H7 (cell line): ENCODE measurements at places on chromosomes 6 and 20.

DNA sequence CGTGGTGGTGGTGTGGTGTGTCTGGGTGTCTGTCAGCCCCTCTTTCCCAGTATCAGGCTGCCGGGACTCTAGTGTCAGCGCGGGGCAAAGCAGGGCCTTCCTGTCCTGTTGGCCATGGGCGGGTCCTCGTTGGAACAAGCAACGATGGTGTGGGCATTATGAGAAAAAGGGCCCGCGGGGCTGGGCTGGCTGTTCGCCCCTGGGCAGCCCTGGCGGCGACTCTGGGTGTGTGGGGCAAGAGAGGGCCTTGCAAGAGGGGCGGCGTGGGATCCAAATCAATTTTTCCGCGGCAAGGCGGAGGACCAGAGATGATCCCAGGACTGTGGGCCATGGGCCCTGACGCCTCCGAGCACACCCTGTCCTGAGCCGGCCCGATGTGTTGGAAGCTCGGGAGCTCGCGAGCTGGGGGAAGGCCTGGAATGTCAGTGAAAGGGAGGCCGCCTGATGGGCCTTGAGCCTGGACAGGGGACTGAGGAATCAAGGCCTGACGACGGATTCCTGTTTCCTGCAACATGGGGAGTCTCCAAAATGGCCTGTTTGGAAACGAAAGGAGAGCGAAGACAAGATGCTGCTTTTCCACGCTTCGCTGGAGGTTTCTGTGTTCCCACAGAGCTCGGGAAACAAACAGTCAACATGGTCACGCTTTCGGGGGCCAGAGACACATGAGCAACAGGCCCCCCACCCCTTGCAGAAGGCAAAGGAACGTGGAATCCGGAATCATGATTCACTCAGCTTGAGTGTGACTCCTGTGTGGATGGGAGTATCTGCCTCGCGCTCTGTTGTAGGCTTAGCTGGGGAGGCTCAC is 364.7 kb upstream of the DEFB115 start:
- peak; percentile 20 for DNase-seq

DNA sequence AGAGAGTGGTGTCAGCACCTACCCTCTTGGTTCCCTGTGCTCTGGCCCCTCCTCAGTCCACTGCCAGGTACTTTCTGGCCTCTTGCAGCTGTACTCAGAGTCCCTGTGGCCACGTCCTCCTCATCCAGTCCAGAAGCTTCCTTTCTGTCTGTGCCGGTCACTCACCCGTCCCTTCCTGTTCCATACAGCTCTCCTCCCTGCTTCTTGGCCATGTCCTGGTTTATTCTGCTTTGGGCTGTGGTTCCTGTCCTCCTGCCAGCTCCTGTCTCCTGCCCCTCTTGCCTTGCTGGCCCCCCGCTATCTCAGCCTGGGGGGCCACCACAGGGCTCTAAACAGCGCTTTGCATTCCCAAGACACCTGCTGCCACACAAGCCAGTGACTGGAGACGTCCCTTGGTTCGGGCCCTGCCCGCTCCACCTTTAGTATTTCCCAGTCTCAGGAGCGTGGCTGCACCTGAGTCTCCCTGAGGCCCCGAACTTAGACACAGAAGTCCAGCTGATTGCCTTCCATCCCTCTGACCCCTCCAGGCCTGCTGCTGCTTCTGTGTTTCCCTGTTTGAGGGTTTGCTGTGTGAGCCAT is 15.5 kb upstream of the RBM38 start:
- DNase-seq = no peak

DNA sequence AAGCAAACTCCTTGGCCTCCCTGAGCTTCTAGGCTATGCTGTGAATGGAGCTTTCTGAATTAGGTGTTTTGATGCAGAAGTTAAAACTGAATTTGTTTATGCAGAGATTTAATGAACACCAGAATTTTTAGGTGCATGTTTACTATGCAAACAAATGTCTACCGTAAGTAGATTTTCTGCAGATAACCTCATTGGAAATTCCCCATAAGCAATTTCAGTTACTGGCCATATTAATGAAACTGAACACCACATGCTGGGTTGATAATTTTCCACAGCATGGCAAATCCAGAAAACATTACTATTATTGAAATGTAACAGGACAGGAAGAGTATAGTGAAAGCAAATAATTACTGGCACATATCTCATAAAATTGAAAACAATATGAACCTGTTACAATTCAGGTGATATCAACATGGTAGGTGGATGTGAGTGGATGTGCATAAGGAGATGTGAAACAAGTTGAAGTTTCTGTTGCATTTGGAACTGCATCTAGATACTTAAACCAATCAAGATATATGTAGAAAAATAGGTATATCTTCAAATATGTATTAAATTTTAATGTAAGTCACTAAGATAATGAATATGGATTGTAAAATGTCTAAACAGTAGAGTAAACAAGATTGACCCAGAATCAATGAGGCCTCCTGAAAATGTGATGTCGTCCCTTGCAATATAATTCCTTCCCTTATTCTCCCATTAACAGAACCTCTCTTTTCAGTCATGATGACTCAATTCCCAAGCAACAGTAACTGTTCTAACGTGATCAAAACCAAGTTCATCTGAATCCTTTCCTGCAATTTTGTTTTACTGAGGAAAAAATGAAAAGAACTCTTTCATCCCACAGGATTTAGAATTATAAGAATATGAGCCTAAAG is 11.0 kb downstream of the PTCHD4 start:
- DNase-seq = no peak

DNA sequence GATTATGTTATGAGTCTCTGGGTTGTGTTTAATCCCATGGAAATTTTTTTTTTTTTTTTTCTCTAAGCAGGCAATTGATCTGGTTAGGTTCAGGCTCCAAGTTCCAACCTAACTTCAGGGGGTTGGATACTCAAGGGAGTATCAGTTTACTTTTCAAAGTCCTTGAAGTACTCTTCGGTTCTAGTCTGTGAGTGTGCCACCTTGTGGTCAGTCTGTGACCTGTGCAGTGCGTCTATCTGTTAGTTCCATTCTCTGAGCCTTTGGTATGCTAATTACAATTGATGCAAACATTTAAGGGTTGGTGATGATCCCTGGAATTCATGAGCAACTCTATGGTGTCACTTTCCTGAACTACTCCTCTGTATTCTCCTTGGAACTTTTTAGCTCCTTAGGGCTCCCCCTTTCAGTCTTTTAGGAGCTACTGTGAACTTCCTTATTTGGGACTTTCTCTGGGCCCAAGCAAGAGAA is 342.0 kb downstream of the SOX4 start:
- peak; percentile 55 for DNase-seq

- no peak for DNase-seq
These were observed 80.7 kb upstream of the CLDN20 start for GRCh38 chr6:155183095-155183494.

DNA sequence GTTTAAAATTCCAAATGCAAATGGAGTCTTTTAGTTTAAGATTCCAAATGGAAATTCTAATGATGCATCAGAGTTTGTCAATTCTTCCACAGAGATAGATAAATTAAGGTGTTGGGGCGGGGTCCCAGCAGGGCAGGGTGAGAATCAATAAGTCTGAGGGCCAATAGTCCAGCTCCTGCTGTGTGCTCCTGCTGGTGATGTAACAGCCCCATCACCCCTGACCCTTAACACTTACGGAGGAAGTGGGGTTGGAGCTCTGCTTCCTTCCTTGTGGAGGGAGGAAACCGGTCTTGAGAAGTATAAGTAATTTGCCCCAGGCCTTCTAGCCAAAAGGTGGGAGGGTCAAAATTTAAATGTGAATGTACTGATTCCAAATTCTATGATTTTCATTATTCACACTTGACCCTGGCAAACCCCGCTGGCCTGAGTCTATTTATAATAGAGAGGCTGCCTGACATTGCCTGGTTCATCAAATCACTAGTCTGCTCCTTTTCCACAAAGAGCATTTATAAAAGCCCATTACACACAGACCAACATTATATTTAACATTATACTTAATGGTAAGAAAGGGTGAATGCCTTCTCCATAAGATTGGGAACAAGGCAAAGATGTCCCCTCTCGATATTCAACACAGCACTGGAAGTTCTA is 17.2 kb downstream of the ZBTB2 start:
- peak; percentile 51 for DNase-seq

DNA sequence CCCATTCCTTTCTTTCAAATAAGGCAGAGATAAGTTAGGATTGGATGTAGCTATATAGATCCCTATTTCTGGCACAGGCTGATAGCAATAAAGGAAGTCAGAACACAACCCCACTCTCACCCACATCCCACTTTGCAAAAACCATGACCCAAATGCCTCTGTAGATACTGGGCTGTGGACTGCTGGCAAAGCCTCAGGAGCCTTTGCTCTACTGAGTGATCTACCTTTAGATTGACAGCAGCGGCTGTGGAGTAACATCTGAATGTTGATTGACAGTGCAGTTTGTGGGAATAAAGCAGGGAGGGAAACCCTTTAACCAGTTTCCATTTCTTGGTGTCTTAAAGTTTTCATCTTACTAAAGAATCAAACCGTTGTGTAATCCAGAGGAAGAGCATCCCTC is 6.7 kb upstream of the TMEM30A start:
- DNase-seq = no peak

- no peak for DNase-seq
These were observed 696.7 kb downstream of the DHX35 start for GRCh38 chr20:39658662-39659409.

- no peak for DNase-seq
These were observed 898.9 kb upstream of the EYS start for GRCh38 chr6:66605971-66606370.

GRCh38 chr20:60054716-60055634 is 96.8 kb downstream of the CDH26 start:
- DNase-seq = no peak
